Erythroblast (primary cell): ENCODE measurements at places on chromosomes 2 and 18.

DNA sequence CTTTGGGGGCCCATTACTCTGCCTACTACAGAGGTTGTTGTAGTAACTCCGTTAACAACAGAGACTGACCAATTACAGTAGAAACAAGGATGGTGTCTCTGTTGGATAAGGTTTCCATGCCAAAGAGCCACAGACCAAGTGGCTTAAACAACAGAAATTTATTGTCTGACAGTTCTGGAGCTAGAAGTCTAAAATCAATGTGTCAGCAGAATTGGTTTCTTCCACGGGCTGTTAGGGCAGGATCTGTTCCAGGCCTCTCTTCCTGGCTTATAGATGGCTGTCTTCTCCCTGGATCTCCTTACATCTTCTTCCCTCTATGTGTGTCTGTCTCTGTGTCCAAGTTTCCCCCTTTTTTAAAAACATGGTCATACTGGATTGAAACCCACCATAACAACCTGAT is 135.3 kb downstream of the AKAIN1 start:
- no peak for DNase-seq

DNA sequence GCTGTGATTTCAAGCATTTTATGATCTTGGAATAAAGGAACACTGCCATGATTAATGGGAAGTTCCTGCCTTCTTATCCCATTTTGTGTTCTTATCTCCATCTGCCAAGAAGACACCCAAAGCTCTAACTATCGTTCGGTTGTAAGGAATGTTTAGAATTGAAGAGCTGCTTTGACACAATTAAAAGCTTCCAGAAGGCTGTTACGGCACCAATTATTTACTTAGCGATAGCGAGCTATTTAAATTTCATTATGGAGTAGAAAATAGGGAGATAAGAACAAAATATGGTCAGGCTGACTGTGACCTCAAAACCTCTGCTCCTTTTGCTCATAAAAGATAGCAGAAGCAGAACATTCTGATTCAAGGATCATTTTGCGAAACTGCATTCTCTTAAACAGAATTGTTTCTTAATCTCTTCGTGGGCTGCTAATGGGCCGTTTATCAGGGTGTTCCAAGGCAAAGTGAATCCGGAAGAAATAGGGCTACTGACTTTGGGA is 101.6 kb downstream of the SLC4A3 start:
- DNase-seq, result no peak

DNA sequence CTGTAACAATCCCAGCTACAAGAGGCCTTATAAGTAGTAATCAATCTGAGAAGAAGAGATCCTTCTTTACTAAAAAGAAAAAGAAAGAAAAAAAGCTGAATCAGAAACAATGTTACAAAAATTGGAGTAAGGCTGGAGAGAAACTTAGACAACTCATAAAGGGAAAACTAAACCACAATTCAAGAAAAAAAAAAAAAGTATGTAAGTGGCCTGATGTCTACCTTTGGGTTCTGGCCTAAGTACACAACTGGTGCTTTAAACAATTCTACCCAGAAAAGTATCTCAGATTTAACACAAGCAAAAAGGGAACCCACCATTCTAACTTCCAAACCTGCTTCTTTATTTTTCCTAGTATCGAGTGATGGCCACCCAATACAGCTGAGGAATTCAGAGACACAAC is 45.3 kb downstream of the ZNF521 start:
- DNase-seq, result no peak

GRCh38 chr2:27720004-27720551 is 51.4 kb upstream of the MRPL33 start:
- no peak for DNase-seq

GRCh38 chr2:240513549-240514287 is 44.1 kb downstream of the ANKMY1 start:
- DNase-seq, result peak; percentile 89

GRCh38 chr18:28003451-28003850 is 173.5 kb downstream of the CDH2 start:
- DNase-seq, result no peak

DNA sequence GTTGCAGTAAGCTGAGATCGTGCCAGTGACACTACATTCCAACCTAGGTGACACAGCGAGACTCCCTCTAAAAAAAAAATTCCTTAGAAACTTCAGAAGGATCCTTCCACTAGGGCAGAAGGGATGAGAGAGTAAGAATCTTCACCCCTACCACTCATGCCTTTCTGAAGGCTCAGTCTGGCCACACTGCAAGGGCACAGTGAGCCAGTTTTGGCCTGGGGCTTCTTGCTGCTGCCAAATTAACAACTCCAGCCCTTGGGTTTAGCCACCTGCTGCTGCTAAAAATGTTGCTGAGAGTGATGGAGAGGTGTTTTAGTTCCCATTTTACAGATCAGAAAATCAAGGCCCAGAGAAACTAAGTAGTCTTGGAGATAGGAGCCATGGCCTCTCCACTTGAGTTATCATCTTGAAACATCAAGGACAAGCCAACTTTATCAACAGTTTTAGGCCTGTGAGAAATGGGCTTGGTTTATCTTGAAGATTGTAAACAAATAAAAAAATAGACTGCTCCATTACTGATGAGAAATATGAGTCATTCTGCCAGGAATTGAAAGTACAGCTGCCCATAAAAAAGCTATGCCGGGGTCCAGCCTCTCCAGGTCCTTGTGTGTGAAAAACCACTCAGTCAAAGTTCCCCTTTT is 31.9 kb upstream of the CASP8 start:
- DNase-seq, result peak; percentile 43

- peak; percentile 10 for DNase-seq
These were observed 6.5 kb downstream of the MOGAT1 start for GRCh38 chr2:222677981-222678380.

DNA sequence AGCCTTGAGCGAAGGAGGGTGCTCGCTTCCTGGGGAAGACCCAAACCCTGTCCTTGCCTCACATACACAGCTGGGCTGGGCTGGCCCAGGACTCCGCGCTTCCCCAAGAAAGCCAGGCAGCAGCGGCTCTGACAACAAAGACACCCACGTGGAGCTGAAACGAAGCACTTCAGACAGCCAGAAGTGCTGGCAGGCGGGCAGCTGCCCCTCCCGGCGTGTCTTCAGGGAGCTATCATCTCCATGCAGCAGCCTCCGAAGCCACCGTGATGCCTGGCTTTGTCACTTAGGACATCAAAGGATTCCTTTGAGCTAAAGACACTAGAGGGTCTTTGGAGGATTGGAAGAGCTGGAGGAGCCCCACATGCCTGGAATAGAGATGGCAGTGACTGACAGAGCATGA is 35.2 kb downstream of the C1QL2 start:
- DNase-seq, result no peak

GRCh38 chr2:129482626-129483025 is 496.8 kb upstream of the RAB6C start:
- no peak for DNase-seq

DNA sequence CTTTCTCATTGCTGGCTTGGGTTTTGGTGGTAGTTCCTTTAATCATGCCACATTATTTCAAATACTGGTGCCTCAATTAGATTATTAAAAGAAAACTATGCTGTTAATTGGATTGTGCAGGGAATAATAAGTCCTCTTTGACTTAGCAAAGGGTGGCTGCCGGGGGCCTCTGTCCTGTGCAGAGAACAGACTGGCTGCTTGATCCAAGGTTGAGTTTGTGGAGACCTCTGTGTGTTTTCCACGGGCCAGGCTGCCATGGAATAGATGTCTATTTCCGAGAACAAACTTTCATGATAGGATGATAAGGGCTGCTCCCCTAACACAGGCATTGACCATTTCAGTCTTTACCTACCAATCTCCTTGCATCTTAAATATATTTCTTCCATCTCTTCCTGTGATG is 30.4 kb upstream of the OTOS start:
- DNase-seq, result no peak

- no peak for DNase-seq
These were observed 148.0 kb downstream of the TPO start for GRCh38 chr2:1561259-1561658.

GRCh38 chr2:135320465-135321355 is 210.3 kb downstream of the ZRANB3 start:
- no peak for DNase-seq

- peak; percentile 39 for DNase-seq
These were observed 447 bp downstream of the TRAF3IP1 start for GRCh38 chr2:238320648-238321281.

- no peak for DNase-seq
These were observed 987.4 kb downstream of the SUCLG1 start for GRCh38 chr2:83471655-83472054.

DNA sequence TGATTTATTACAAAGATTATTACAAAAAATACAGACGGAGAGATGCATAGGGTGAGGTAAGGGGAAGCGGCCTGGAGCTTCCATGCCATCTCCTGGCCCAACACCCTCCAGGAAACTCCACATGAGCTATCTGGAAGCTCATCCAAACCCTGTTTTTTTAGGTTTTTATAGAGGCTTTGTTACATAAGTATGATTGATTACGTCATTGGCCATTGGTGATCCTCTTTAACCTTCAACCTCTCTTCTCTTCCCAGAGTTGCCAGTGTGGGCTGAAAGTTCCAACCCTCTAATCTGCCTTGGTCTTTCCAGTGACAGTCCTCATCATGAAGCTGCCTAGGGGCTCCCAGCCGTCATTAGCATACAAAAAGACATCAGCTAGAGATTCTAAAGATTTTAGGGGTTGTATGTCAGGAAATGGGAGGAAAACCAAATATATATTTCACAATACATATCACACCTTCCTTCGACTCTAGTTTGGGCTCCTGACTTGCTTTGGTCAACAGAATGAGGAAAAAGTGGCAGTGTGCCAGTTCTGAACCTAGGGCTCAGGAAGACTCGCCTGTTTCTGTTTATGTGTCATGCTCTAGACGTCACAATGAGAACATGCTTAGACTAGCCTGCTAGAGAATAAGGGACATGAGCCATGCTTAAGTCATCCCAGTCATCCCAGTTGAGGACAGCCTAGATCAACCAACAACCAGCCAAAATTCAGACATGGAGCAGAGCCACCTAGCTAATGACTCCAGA is 54.1 kb downstream of the ETAA1 start:
- no peak for DNase-seq

DNA sequence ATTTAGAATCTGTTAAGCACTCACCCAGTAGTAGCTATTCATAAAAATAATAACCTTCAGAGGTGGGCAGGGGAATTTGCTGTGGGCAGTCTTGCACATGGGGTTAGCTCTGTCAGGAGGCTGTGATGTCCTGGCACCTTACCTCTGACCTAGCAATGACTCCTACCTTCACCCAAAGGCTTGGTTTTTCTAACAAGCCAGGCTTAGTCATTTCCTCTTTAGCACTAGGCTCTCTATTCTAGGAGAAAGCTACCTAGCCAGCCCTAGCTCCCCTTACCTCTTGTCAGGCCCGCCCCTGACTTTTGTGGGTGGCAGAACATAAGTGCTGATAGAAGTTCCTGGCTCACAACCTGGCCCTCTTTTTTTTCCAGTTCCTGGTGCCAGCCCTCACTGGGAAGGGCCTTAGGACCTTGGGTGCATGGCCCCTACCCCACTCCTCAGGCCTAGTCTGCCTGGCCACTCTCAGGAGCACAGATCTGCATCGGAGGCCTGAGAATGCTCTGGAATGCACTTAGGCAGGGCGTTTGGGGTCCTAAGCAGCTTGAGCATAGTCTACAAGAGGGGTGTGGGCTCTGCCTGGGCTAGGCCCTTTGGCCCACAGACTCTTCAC is 17.7 kb downstream of the CPLX4 start:
- no peak for DNase-seq

GRCh38 chr2:60552078-60552850 is 1.2 kb downstream of the BCL11A start:
- DNase-seq, result peak; percentile 57

DNA sequence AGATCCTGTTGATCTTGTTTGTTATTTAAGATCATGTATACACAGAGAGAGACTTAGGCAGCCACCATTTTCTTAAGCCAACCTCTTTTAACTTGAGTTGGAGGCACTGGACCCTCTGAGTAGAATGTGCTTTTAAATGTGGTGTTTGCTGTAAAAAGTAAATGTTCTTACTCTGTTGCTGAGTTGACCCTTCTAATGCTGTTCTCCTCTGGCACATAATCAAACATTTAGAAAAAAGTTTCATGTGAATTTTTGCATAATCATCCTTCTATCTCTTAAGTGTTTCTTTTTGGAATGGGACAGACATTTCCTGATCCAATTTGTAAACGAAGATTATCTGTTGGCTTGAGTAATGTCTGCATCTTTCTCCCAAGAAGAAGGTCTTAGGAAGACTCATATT is 255.1 kb upstream of the ETAA1 start:
- no peak for DNase-seq

DNA sequence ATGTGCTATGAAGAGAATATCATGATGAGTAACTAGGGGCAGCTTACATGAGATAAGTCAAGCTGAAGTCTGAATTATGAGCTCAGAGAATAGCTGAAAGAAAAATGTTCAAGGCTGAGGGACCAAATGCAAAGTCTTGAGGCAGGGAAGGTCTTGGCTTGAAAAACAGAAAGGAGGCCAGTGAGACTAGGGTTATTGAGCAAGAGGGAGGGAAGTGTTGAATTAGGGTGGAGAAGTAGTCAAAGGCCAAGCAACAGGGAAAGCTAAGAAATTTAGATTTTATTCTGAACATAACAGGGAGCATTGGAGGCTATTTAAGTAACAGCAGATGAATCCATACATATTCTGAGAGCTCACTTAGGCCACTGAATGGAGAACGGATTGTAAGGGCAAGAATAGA is 11.4 kb upstream of the ALMS1 start:
- peak; percentile 12 for DNase-seq

DNA sequence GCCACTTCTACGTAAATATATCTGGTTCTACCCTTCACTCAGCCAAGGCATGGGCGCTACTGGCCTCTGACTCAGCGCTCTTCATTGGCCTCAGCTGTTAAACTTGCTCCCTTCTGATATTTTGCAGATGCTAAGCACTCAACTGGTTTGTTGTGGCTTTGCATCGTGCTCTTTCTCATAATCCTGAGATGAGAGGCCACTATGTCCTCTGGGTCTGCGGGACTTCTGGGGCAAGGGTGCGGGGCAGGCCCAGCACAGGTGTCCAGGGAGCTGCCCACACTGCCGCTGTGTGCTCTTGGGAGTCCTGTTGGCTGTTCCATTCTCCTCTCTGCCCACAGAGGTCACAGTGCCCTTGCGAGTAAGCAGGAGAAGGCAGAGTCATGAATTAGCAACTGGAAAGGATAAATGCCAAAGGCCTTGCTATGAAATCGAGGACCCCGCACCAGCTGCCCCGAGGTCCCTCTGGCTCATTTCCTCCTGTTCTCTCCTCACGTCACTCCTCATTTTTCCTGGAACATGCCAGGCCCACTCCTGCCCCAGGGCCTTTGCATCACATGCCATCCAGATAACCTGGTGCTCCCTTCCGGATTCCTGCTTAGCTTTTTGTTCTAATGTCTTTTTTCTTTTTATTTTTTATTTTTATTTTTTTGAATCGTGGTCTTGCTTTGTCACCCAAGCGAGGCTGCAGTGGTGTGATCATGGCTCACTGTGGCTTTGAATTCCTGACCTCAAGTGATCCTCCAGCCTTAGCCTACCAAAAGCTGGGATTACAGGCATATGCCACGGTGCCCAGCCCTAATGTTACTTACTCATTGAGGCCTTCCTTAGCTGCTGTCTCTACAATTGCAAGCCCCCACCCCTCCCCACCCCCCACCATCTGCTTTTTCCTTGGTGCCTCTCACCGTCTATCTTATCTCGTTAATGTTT is 34.9 kb upstream of the MAT2A start:
- peak; percentile 62 for DNase-seq
